Fibroblast of lung (primary cell): ENCODE measurements at places on chromosomes 3 and 15. TPM values are rescaled to one million over a fixed set of nuclear protein-coding genes. Genes with fewer than 3 reads are reported as not detected.

CCDC54 gene
- total RNA-seq, result not detected in 2 replicates

CTXN2 gene
- total RNA-seq, result not detected in 2 replicates

TRIM71 gene
- total RNA-seq, result under 0.01 TPM in 1 of 2 replicates, not detected in the other

PIF1 gene
- total RNA-seq, result 3.1 and 9.4 TPM in 2 replicates

MAP1A gene
- 70.4 and 201 TPM in 2 replicates for total RNA-seq

KIF9 gene
- total RNA-seq, result 1.8 and 2.8 TPM in 2 replicates

CXCR6 gene
- not detected in 2 replicates for total RNA-seq

TUBGCP5 gene
- total RNA-seq, result 17.0 and 19.5 TPM in 2 replicates

GOLGA8Q gene
- 0.33 and 1.3 TPM in 2 replicates for total RNA-seq

SSUH2 gene
- total RNA-seq, result not detected in 2 replicates

CD80 gene
- total RNA-seq, result under 0.01 TPM in 2 replicates

ACY1 gene
- total RNA-seq, result 36.0 and 40.3 TPM in 2 replicates

SLC38A3 gene
- not detected in 2 replicates for total RNA-seq

SEMA3G gene
- under 0.01 and 0.17 TPM in 2 replicates for total RNA-seq

CKMT1A gene
- total RNA-seq, result not detected in 2 replicates

GOLGA6L7 gene
- total RNA-seq, result not detected in 2 replicates

SLITRK3 gene
- under 0.01 TPM in 1 of 2 replicates, not detected in the other for total RNA-seq

MORC1 gene
- total RNA-seq, result not detected in 2 replicates

TP63 gene
- under 0.01 TPM in 1 of 2 replicates, not detected in the other for total RNA-seq

TEX55 gene
- not detected in 2 replicates for total RNA-seq

DUOXA2 gene
- not detected in 2 replicates for total RNA-seq

FILIP1L gene
- 71.4 and 92.8 TPM in 2 replicates for total RNA-seq

MINAR1 gene
- total RNA-seq, result 0.26 and 0.33 TPM in 2 replicates

MYH15 gene
- total RNA-seq, result 0.17 and 0.26 TPM in 2 replicates

SRGAP3 gene
- 10.0 and 12.4 TPM in 2 replicates for total RNA-seq

ITPKA gene
- 3.9 and 35.0 TPM in 2 replicates for total RNA-seq

FBXO40 gene
- not detected in 2 replicates for total RNA-seq

SEMA4B gene
- 14.1 and 30.4 TPM in 2 replicates for total RNA-seq

POPDC2 gene
- 0.17 and 0.26 TPM in 2 replicates for total RNA-seq

PSTPIP1 gene
- total RNA-seq, result 0.77 and 1.5 TPM in 2 replicates

A4GNT gene
- total RNA-seq, result not detected in 2 replicates

KLHL24 gene
- total RNA-seq, result 70.7 and 131 TPM in 2 replicates

ACKR4 gene
- total RNA-seq, result 1.8 and 14.9 TPM in 2 replicates

EXD1 gene
- 0.17 TPM in 1 of 2 replicates, not detected in the other for total RNA-seq

ITGB5 gene
- total RNA-seq, result 135 and 196 TPM in 2 replicates

GRAMD1C gene
- 2.1 and 7.8 TPM in 2 replicates for total RNA-seq

SLC12A1 gene
- total RNA-seq, result not detected in 2 replicates
